ENCODE measurements at places on chromosomes 5 and 9. TPM values are rescaled to one million over a fixed set of nuclear protein-coding genes. Genes with fewer than 3 reads are reported as not detected.

The CTXN3 gene
- total RNA-seq = not detected

The ARL14EPL gene
- not detected for total RNA-seq

The FST gene
- total RNA-seq = 0.81 TPM

DNA sequence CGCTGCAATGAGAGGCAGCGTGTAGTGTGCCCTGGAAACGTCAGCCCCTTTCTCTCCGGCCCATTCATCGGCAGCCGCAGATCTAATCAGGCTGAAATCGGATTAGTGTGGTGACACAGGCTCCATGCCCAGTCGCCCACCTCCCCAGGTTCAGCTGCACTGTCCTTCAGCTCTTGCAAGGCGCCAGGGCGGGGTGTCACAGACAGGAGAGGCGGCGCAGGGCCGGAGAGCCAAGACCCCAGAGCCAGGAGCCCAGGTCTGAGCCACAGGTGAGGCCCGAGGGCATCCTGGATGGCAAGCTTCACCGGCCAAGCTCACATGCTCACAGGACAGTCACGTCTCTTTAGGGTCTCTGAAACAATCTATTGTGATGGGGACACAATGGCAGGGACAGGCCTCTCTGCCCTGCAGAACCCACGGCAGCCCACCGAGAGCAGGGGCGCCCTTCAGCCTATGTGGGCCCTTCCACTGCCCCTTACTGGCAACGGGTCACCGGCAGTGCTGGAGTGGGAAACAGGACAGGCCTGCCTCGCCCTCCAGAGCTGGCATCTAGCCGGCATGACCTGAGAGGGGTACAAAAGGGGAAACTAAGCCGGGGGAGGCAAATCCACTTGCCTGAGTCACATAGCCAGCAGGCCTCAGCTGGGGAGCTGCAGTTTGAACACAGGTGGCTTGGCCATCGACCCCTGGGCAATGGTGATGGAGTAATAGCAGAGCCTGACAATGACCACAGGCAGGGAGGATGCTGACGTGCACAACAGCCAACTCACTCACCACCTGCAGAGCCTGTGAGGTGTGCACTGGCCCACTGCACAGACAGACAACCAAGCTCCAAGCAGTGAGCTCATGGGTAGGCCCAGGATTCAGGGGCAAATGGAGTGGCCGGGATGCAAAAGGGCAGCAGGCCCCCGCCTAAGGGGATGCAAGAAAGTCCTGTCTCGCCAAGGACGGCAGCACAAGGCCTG lies 48.1 kb downstream of the VAV2 start:
- DNase-seq = peak; percentile 23

- DNase-seq = no peak
These were observed 6.5 kb downstream of the ZNF462 start for GRCh38 chr9:106869458-106869857.

GRCh38 chr5:57531333-57531732 lies 48.7 kb upstream of the ACTBL2 start:
- no peak for DNase-seq

- DNase-seq = no peak
These were observed 87.8 kb upstream of the SLC30A5 start for GRCh38 chr5:69006030-69006429.

DNA sequence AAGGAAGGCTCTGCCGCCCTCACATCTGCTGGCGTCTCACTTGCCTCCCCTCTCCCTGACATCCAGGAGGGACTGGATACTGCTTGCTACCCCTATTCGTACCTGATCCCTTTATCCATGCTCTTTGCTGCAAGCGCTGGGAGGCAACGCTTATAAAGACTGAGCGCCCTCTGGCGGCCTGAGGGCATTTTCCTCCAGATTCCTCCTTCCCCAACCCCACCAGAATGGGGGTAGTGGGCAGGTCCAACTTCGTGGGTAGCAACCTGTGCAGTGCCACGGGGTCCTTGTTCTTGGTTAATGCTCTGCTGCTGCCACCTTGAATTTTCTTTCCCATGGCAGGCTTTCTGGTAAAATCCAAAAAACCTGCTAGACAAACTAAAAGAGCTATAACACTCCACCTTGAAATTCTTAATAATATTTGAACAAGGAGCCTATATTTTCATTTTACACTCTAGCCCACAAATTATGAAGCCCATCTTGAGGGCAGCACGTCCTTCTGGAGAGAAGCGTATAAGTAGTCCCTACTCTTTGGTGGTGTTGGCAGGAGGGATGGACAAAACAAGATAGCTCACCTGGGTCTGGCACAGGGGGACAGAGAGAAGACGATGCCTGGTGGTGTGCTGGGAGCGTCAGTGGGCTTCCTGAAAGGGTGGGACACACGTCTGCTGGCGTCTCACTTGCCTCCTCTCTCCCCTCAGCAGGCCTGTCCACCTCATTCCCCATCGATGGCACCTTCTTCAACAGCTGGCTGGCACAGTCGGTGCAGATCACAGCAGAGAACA lies 52.5 kb downstream of the JADE2 start:
- peak; percentile 84 for DNase-seq
